ENCODE measurements at places on chromosomes 16 and 17. TPM values are rescaled to one million over a fixed set of nuclear protein-coding genes. Genes with fewer than 3 reads are reported as not detected.

SIRT7 gene
- polyA plus RNA-seq = 34.1 TPM

CCL22 gene
- not detected for polyA plus RNA-seq

TNFRSF12A gene
- polyA plus RNA-seq = 374 TPM

SLC6A2 gene
- 12.7 TPM for polyA plus RNA-seq

MMP28 gene
- polyA plus RNA-seq = 0.33 TPM

NUP93 gene
- 41.5 TPM for polyA plus RNA-seq
